ENCODE measurements at places on chromosomes 3 and 15. TPM values are rescaled to one million over a fixed set of nuclear protein-coding genes. Genes with fewer than 3 reads are reported as not detected.

DNA sequence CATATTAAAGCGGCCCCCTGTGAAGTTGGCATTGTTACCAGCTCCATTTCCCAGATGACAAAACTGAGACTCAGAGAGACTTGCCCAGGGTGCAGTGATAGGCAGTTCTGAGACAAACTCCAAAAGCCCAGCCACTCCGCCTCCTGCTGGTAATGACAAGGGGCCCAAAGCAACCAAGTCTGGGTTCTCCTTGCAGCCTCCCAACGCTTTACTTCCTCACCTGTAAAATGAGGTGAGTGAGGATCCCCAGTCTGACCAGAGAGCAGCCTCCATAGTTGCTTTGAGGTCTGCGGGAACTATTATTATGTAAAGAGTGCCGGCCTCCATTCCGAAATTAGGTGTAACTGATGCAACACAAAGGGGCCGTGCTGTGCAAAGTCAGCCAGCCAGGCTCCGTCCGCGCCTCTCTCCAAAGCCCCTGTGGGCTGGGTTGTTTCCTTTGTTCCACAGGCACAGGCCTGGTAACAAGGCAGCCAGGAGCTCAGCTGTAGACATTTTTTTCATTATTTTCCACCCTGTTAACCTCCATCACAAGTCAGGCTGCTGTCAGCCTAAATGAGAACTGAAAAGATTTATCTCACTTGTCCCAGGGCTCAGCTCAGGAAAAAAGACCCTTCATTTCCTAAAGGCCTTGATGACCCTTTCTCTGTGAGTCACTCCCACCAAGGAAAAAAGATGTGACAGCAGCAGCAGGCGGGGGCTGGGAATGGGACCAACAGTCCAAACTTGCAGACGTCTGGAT is 139.1 kb upstream of the RAD18 start:
- no peaks in the 10 kb centered on the region for H3K36me3 ChIP-seq
- no peaks in the 10 kb centered on the region for H3K27me3 ChIP-seq
- no peak overlapping the region for H3K4me3 ChIP-seq
- peak overlapping the region; percentile 4 for H3K27ac ChIP-seq
- H3K4me1 ChIP-seq, result peaks cover 5% of the 10 kb centered on the region
- no peak for DNase-seq

DNA sequence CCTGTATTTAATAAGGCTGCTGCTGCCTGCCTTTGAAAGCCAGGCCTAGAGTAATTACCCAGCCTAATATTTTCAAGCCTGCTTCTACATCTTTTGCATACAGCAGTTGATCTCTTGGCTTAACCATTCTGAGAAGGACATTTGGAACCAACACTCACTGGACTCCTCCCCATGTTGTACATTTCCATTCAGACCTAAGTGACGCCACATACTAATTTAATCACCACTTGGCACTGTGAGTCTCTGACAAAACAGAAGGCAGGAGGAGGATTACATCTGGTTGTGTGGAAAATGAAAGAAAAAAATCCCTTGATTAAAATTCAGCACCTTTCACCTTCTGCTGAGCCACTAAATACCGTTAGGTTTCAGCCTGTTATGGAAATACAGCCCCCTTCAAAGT is 102.2 kb upstream of the ARRDC4 start:
- no peaks in the 10 kb centered on the region for H3K27me3 ChIP-seq
- no peaks in the 10 kb centered on the region for H3K36me3 ChIP-seq
- H3K4me1 ChIP-seq, result no peaks in the 10 kb centered on the region
- H3K4me3 ChIP-seq, result no peak overlapping the region
- DNase-seq, result no peak

DNA sequence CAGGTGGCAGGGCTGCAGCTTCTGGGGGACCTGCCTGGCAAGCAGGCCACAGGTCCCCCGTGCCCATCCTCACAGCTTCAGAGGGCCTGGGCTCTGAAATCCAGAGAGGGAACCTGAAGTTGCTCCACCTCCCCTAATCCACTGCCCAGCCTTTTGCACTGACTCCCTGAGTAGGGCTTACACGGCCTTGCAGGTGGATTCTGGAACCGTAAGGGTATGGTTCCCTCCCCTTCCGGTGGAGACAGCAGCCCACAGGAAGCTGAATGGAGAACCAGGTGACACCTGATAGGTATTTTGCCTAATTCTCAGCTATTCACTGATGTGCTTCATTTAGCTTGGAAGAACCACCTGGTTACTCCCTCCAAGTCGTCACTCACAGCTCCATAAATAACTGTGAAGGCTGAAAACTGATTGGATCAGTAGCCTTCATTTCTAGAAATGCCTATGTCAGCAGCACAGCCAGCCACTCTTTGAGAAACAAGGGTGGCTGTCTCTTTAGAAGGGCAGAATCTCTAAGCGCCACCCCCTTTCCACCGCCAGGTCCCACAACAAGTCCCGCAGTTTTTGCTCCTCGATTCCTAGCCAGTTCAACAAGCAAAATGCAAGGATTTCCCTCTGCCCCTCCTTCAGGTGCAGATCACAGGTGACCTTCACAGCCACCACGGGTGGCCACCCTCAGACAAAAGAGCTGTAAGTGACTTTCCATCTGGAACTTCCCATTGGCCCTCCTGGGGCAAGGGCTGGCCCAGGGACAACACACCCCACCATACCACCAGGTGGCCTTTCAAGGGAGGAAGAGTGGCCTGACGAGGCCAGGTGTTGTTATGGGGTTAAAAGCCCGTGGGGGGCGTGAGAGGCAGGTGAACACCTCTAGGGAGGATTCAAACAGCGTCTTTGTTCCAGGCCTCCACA is 112.9 kb downstream of the SEC22A start:
- H3K27me3 ChIP-seq, result peaks cover 2% of the 10 kb centered on the region
- no peaks in the 10 kb centered on the region for H3K4me1 ChIP-seq
- H3K4me3 ChIP-seq, result no peak overlapping the region
- no peak for DNase-seq

The SOX14 gene
- total RNA-seq, result not detected

DNA sequence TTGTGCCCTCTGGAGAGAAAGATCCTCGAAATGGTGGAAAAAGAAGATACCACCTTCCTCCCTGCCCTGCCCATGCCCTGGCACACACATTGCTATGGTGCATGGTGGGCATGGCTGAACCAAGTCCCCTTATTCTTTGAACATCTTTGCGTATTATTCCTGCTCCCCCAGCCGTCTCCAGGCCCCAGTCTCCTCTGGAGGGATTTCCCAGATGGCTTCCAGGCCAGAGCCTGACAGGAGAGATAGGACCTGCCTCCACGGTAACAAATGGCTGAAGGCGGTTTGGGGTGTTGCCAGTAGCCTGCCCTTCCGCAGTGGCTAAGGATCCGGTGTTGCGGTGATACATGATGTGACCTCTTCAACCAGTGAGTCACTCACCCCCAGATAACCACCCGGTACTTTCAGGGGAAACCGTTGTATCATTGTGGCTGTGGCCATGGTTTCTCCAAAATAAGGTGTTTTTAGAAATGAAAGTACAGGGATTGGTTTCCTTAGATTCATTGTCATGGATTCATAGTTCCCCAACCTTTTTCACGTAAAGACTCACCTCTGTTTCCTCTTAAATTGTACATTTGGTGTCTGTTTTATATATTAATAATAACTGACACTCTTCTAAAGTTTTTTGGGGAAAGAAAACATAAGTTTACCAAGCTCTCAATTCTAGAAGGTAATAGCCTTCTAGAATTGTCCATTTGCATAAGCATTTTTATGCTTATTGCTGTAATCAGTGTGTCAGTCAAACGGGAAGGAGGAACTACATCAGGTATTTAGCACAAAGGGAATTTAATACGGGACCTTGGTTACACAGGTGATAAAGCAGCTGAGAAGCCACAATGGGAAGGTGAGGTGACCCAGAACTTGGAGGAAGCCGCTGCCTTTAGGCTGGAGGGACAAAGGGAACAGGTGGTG is 25.9 kb downstream of the SMAD3 start:
- H3K36me3 ChIP-seq, result no peaks in the 10 kb centered on the region
- peak overlapping the region; percentile 79 for H3K27ac ChIP-seq
- no peak overlapping the region for H3K4me3 ChIP-seq
- peak; percentile 73 for DNase-seq
- no peaks in the 10 kb centered on the region for H3K27me3 ChIP-seq

The PROK2 gene
- total RNA-seq, result not detected

DNA sequence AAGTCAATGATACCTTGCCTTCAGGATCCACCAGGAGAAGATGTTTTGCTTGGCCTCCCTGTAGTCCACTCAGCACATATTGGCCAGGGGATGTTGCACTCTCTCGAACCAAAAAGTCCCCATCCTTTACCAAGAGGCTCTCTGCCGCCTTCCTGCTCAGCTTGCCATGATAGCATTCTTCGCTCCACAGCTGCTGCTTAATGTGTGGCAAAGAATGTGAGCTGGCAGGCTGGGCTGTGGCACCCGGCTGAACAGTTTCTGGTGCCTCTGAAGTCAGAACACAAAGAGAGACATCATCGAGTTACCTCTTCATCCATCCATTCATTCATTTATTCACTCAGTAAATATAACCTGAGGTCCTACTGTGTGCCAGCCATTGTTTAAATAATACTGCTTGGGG is 23.9 kb upstream of the CEP152 start:
- H3K36me3 ChIP-seq, result no peaks in the 10 kb centered on the region
- H3K4me1 ChIP-seq, result no peaks in the 10 kb centered on the region
- H3K27me3 ChIP-seq, result no peaks in the 10 kb centered on the region
- DNase-seq, result no peak
- no peak overlapping the region for H3K4me3 ChIP-seq

- H3K4me3 ChIP-seq, result no peak overlapping the region
- peak; percentile 44 for DNase-seq
- peak overlapping the region; percentile 66 for H3K27ac ChIP-seq
- no peaks in the 10 kb centered on the region for H3K27me3 ChIP-seq
- no peaks in the 10 kb centered on the region for H3K36me3 ChIP-seq
These were observed 154.5 kb downstream of the FOXP1 start for GRCh38 chr3:71428841-71429596.

GRCh38 chr3:122629763-122630162 is 50.9 kb upstream of the PARP14 start:
- no peak overlapping the region for H3K4me3 ChIP-seq
- no peaks in the 10 kb centered on the region for H3K27me3 ChIP-seq
- no peaks in the 10 kb centered on the region for H3K4me1 ChIP-seq
- DNase-seq, result no peak
- no peak overlapping the region for H3K27ac ChIP-seq

The AP3B2 gene
- 4.5 TPM for total RNA-seq

The BCL2A1 gene
- 7.8 TPM for total RNA-seq

The ST3GAL6 gene
- 15.0 TPM for total RNA-seq

DNA sequence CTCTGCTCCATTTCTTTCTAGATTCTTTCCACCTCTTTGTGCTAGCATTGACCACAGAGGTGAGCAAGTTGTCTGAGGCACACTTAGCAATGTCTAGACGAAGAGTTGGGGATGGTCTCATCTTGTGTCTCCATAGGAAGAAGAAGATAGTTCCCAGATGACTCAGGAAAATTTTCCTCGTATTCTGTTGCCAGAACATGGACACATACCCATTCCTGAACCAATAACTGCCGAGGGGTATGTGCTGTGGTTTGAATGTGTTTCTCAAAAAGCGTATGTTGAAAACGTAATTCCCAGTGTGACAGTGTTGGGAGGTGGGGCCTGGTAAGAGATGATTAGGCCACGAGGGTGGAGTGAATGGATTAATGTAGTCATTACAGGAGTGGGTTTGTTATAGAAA is 107.5 kb upstream of the GALNT15 start:
- no peak overlapping the region for H3K4me3 ChIP-seq
- H3K27me3 ChIP-seq, result no peaks in the 10 kb centered on the region
- no peak for DNase-seq
- H3K27ac ChIP-seq, result no peak overlapping the region
- H3K4me1 ChIP-seq, result peaks cover 13% of the 10 kb centered on the region
- H3K36me3 ChIP-seq, result no peaks in the 10 kb centered on the region

The CPN2 gene
- total RNA-seq, result 3.5 TPM

DNA sequence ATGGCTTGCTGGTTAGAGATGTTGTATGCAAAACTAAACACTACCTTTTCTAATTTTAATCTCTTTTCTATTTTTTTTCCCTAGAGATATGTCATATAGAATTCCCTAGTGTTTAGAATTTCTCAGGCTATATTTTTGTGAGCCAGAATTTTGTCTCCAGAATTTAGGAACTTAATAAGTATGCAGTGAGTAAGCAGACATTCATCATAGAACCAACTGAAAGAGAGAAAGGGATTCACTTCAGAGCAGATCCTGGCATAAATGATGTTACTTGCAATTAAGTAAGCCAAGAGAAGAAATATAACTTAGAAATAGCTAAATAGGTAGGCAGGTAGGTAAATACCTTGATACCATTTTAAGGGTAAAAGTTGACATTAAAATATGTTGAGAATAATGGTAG is 288.9 kb downstream of the ZNF385D start:
- H3K4me3 ChIP-seq, result no peak overlapping the region
- no peak for DNase-seq
- H3K4me1 ChIP-seq, result no peaks in the 10 kb centered on the region
- no peaks in the 10 kb centered on the region for H3K36me3 ChIP-seq
- H3K27ac ChIP-seq, result no peak overlapping the region

DNA sequence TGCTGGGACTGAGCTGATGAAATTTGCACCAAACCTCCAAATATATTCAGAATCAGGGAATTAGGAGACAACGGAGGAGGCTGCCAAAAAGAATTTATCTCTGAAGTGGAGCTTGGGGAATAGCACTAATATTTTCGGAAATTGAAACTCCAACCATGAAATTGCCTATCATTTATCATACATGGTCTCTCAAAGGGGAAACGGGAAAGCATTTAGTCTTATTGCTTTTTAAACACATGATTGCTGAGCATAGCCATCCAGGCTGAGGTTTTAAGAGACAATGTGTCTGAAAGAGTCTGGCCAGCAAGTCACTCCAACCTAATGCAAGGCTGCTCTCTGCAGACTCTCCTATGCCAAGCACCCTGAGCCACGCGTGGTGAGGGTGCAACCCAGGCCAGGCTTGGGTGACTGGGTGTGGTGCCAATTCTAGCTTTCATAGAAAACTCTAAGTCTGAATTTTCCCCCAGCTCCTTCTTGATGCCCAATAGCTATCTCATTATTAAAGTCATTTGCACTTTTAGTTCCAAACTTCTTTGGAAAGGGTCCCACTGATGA is 200.2 kb downstream of the RPLP1 start:
- H3K27me3 ChIP-seq, result peaks cover 9% of the 10 kb centered on the region
- H3K4me3 ChIP-seq, result no peak overlapping the region
- H3K4me1 ChIP-seq, result no peaks in the 10 kb centered on the region
- no peaks in the 10 kb centered on the region for H3K36me3 ChIP-seq

The GOLGA6B gene
- 0.08 TPM for total RNA-seq

The OR5K2 gene
- not detected for total RNA-seq

DNA sequence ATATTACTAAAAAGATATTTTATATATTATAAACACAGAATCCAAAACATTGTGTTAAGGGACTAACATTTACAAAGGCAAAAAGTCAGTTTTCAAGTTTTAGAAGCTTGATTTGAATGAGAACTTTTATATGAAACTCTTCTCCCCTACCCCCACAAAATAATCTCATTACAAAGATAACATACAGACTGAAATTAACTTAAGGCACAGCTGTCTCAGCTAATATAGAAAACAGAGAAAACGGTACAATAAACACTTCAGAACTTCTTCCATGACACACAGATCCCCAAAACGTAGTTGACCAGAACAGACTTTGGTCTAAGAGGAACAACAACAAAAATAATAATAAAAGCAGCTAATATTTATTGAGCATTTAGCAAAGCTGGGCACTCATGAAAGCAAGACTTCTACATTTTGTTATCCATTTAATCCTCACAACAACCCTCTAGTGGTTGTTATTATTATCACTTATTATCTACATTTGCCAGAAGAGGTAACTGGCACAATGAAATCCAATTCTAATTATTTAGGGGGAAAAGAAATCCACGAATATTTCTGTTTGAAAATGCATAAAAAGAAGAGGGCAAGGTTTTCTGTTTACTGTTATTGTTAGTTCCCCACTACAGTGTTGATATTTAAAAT is 68.1 kb downstream of the PFN2 start:
- H3K27ac ChIP-seq, result no peak overlapping the region
- no peaks in the 10 kb centered on the region for H3K36me3 ChIP-seq
- H3K4me3 ChIP-seq, result no peak overlapping the region
- H3K4me1 ChIP-seq, result no peaks in the 10 kb centered on the region

The UCN2 gene
- 0.08 TPM for total RNA-seq

All from hepatocyte (in vitro differentiated cells).